ENCODE measurements at places on chromosomes 16 and 17.
A peak's percentile ranks its signal among the peaks of the same experiment; 100 is the strongest.

GRCh38 chr16:28019218-28019617, 44.3 kb downstream of the GSG1L start:
- no peak for DNase-seq

DNA sequence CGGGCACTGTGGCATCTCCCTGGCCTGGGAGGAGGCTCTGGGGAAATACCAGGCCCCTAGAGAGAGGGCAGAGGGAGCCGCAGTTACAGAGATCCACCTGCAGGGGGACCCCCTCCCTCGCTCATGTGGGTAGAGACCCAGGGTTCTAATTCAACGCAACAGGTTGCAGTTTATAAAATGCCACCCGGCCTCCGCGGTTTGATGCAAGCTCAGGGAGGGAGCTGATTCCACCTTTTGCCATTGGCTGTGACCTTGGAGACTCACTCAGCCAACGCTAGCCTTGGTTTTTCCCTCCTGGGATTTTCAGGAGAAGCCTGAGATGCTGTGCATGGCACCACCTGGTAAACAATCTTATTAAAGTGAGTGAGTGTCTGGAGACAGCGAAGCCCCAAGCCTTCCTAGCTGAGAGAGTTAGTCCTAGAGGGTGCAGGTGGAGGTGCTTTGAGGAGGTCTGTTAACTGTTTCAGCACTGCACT, 12.1 kb downstream of the TTLL6 start:
- DNase-seq: peak; percentile 41

- peak; percentile 37 for DNase-seq
Measured at GRCh38 chr16:27235055-27235937, 32.0 kb downstream of the KDM8 start.

DNA sequence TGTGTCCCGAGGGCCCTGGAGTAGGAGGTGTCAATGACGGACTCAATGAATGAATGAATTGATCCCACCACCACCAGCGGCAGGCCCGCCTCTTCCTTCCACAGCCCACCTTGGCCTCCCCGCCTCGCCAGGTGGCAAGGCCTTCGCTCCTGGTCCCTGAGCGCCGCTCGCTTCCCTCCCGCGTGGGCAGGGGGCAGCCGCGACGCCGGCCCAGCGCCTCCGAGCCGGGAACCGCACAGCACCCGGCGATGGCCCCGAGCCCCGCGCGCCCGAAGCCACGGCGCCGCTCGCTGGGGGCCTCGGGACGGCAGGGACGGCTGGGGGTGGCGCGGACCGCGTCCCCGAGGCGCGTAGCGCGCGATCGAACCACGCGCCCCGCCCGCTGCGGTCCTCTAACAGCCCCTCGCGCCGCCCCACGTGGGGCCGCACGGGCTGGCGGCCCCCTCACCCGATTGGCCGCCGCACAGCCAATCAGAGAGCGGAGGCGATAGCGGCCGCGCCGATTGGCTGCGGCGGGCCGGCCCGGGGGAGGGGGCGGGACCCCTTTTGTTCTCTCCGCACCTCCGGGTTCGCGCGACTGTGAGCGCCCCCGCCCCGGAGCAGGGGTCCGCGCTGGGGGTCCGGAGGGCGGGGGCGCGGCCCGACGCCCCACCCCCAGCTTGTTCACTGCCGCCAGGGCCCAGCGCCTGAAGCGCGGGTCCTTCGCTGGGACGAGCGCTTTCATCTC, 31.4 kb downstream of the ACTG1 start:
- peak; percentile 24 for DNase-seq

GRCh38 chr17:78803186-78803845, 21.2 kb upstream of the CYTH1 start:
- no peak for DNase-seq

GRCh38 chr17:80998748-80999535, 7.3 kb downstream of the CHMP6 start:
- DNase-seq: no peak

- DNase-seq: no peak
Measured at GRCh38 chr17:49513044-49513395, 17.9 kb downstream of the NGFR start.

- DNase-seq: no peak
Measured at GRCh38 chr17:34082404-34082803, 172.7 kb upstream of the CCL2 start.

DNA sequence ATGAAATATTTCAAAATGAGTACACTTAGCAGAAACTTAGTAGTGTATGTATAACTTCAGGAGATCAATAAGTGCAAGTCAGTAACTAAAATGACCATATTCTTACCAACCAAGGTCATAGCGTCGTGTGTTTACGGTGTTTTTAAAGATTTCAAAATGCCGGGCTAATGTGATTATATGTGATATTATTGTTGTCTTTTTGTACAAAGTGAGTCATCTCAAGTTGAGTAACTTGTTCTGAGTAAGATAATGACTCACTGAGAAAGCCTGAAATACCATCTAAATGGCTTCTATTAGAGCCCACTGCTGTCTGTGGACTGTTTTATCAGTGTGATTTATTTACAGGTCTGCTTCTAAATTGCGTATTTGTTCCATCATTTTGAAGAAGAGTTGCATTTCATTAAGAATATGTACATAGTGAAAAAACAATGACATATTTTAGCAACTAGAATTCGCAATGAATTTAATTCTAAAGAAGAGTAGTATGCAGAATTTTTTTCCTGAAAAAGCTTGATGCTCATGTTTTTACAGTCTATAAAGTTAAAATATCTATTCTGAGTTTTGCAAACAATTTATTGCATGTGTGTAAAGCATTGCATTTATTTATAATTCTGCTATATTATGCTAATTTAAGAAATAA, 12.7 kb downstream of the KRT12 start:
- DNase-seq: no peak

DNA sequence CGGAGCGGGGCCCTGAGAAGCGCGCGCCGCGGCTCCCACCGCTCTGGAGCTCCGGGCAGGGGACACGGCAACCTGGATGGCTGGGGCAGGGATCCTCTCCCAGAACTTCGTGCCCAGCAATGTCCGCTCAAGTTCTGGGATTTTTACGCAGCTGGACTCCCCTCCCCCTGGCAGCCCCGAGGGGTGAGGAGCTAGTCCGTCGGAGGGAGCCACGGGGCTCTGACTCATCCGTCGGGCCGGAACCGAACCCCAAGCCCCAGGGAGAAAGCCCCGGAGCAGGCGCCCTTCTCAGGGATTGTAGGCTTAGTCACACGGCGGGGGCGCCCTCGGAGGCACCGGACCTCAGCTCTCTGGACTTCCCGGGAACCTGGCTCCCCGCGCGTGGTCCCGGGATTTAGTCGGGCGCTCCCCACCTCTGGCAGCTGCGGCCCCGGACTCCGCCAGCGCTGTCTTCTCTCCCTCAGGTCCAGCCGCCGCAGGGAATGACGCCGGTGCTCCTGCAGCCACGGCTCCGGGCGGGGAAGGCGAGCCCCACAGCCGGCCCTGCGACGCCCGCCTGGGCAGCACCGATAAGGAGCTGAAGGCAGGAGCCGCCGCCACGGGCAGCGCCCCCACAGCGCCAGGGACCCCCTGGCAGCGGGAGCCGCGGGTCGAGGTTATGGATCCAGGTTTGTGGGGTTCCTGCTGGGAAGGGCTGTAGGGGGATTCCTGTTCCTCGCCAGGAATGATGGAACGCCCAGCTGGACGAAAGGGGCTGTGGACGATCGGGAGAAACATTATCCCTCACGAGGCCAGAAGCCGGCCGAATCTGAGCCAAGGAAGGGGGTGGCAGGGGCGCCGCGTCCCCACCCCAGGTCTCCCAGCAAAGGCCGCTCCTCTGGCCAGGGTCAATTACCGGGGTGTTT, 830 bp downstream of the SPHK1 start:
- peak; percentile 20 for DNase-seq

GRCh38 chr16:85421338-85422195, 191.6 kb upstream of the GSE1 start:
- DNase-seq: no peak

DNA sequence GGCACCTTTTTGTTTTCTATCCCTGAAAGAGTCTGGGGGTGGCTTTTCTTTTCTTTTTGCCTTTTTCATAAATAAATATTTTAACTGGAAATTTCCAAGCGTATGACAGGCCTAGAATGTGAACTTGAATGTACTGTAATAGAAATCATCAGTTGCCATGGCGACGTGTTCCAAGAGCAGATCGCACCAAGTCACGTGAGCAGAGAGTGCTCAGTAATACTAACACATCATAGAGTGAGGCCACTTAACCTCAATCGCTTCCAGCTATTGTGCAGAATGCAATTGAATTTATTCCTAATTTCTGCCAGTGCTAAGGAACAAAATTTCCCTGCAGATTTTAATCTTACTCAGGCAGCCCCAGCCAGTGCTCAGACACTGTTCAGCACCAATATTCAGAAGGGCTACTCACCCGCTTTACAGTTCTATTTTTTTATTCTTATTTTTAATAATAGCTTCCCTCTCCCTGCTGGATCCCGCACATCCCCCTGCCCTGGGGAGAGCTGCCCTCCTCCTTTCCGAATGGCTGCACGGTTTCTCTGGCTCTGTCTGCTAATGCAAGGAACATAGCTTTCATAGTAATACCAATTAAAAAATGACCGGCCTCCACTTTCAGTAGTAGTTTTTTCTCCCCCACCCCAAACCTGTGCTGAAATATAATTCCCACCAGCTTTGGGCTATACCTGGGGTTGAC, 26.2 kb upstream of the PMFBP1 start:
- no peak for DNase-seq

GRCh38 chr17:73112246-73112645, 19.8 kb upstream of the SLC39A11 start:
- DNase-seq: no peak

DNA sequence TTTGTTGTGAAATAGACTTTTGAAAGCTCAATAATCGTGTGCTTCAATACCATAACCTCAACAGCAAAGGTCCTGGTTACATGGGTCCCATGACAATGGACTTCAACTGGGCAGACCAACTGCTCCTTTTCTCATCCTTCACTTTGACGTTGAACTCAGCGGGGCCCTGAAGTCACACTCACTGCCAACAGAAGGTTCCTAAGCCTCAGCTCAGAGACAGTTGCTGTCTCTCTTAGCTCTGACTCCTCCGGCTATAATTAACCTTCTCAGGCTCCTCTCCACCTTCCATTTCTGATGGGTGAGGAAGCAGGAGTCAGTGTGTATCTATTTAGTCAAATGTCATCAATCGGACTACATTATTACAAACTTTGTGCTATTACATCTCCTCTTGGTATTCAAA, 23.8 kb downstream of the MPP3 start:
- DNase-seq: no peak

DNA sequence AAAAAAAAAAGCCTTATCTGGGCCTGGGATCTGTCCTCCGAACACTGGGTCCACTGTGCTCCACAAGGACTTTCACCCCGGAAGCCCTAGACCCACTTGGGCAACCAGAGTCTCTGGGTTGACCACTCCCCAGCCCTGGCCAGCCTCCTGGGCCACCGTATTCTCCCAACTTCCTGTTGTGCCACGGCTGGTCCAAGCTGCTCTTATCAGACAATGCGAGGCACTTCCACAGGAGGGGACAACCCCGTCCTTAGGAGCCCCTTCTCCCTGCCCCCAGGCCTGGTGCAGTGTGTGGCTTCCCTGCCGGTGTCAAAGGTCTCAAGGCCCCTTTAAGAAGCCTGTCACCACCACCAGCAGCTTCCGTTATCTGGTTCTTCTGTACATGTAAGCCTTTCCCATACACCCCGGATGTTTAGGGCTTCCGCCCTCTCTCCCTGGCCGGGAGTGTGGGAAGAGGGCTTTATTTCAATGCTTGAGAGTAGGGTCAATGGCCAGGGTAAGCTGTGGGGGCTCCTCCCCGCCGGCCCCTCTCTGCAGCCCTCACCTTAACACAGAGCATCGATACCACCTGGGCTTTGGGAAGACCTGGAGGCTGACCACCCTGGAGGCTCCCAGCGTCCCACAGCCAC, 313.0 kb downstream of the SEC14L1 start:
- DNase-seq: peak; percentile 29

GRCh38 chr16:47938272-47938671, 217.5 kb downstream of the ABCC12 start:
- DNase-seq: no peak

- no peak for DNase-seq
Measured at GRCh38 chr17:80717720-80718083, 173.1 kb downstream of the RPTOR start.

GRCh38 chr16:58461640-58462039, 38.3 kb upstream of the NDRG4 start:
- no peak for DNase-seq

- DNase-seq: no peak
Measured at GRCh38 chr16:75811020-75811634, 84.8 kb upstream of the CPHXL start.

DNA sequence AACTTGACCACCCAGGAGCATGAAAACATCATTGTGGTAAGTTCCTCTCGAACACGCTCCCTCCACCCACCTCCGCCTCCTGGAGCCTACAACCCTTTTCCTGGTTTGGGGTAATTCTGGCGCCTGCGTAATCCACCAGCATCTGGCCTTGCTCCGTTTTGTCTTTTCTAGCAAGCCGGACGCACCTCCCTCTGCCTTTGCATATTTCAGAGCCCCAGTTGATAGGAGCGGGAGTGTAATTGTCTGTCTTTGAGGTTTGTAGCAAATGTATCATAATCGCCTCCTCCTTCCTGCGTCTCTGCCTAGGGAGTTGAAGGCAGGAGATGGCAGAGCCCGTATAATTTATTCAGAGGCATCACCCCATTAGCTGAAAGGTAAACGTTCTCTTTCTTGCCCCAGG, 121.3 kb upstream of the PLCG2 start:
- no peak for DNase-seq

GRCh38 chr17:4539025-4539424, 16.2 kb downstream of the MYBBP1A start:
- DNase-seq: no peak

- DNase-seq: no peak
Measured at GRCh38 chr17:66123163-66123562, 68.8 kb downstream of the CEP112 start.

GRCh38 chr17:8421571-8421970, 14.1 kb upstream of the NDEL1 start:
- no peak for DNase-seq

DNA sequence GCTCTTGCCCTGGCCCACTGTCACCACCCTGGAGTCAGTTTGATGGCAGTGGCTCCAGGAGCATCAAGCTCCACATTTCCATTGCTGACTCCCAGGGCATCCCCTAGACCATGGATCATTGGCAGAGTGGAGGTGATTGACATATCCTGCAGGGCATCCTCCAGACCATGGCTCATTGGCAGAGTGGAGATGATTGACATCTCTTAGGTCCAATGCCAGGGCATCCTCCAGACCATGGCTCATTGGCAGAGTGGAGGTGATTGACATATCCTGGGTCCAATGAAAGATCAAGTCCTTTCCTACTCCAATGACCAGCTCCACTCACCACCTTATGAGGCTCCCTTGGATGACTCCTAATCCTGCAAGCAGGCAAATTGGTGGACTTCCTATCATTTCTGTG, 174.3 kb upstream of the NLRP1 start:
- no peak for DNase-seq

- no peak for DNase-seq
Measured at GRCh38 chr16:52408191-52408845, 138.6 kb downstream of the TOX3 start.

GRCh38 chr16:27102701-27103575, 36.2 kb downstream of the C16orf82 start:
- DNase-seq: no peak

DNA sequence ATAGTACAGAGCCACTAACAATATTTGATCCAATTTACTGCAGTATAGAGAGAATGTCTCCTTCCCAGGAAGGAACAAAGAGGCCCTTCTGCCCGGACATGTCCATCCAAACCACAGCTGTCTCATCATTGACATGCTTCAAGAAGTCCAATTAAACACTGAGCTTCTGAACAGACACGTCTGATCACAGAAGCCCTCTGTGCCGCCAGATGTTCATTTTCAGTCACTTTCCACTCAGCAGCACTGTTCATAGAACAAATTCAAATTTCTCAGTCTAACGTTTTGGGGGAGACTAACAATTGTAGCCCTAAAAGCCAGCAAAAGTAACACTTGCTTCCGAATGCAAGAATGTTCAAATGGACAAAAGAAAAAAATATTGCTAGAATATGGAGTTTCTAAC, 15.3 kb downstream of the ZC3H7A start:
- no peak for DNase-seq

Data from activated naive CD4-positive, alpha-beta T cell (primary cell).